ENCODE measurements at places on chromosomes 3 and 15. TPM values are rescaled to one million over a fixed set of nuclear protein-coding genes. Genes with fewer than 3 reads are reported as not detected.

DNA sequence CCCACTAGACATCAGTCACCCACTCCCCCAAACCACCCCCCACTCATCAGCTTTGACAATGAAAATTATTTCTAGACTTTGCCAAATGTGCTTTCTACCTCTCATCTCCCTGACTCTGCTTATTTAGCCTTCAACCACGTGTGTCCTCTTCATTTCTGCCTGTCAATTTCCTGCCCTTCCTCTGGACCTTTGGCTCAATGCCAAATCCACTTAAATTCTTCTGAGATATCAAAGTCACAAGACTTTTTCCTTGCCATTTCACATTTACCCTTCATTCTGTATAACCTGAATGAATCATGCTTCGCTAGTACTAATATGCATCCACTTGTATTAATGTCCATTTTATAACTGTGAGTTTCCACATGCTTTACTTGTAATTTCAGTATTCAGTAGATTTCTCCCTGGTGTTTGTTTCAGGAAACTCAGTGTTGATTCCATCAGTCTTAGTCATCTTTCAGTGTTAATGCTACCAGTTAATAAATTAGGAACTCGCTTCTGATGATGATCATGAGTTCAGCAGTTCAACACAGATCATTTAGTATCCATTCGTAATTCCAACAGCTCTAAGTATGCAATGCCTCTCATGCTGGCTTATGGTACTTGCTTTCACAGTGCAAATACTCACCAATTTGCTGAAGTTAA lies 128.2 kb upstream of the OSTN start:
- H3K27me3 ChIP-seq = no peaks in the 10 kb centered on the region
- H3K4me3 ChIP-seq = no peak overlapping the region
- DNase-seq = no peak
- peaks cover 34% of the 10 kb centered on the region for H3K4me1 ChIP-seq
- peak overlapping the region; percentile 44 for H3K27ac ChIP-seq

- peaks cover 5% of the 10 kb centered on the region for H3K27me3 ChIP-seq
- H3K4me1 ChIP-seq = no peaks in the 10 kb centered on the region
- DNase-seq = no peak
- H3K27ac ChIP-seq = no peak overlapping the region
- H3K36me3 ChIP-seq = no peaks in the 10 kb centered on the region
Measured at GRCh38 chr3:116449546-116450350, 4.5 kb upstream of the LSAMP start.

DNA sequence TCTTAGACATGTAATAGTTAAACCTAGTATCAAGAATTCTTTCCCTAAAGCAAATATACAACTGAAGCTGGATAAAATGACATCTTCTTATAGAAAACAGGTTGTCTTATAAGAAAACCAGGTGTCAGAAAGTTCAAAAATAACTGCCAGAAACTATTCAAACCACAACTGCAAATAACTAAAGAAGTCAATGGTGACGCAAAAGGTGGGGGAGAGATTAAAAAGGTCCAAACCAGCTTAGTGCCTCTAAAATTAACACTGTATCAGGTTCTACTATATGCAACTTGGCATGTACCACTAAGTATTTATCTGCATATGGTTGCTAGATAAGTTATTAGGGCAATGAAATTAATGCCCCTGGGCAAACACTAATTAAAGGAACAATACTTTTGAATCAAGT lies 136.8 kb downstream of the TBL1XR1 start:
- H3K36me3 ChIP-seq = peaks cover 4% of the 10 kb centered on the region
- DNase-seq = no peak
- no peaks in the 10 kb centered on the region for H3K27me3 ChIP-seq
- no peak overlapping the region for H3K4me3 ChIP-seq
- H3K27ac ChIP-seq = no peak overlapping the region
- H3K4me1 ChIP-seq = no peaks in the 10 kb centered on the region

- no peak overlapping the region for H3K4me3 ChIP-seq
- H3K27me3 ChIP-seq = no peaks in the 10 kb centered on the region
- H3K27ac ChIP-seq = no peak overlapping the region
- no peak for DNase-seq
- no peaks in the 10 kb centered on the region for H3K36me3 ChIP-seq
- H3K4me1 ChIP-seq = peaks cover 36% of the 10 kb centered on the region
Measured at GRCh38 chr3:126955004-126955790, 27.7 kb upstream of the PLXNA1 start.

FOXB1 gene
- not detected for polyA plus RNA-seq

GRCh38 chr3:172892158-172892557 lies 141.6 kb downstream of the ECT2 start:
- H3K36me3 ChIP-seq = no peaks in the 10 kb centered on the region
- no peak overlapping the region for H3K4me3 ChIP-seq
- no peaks in the 10 kb centered on the region for H3K27me3 ChIP-seq
- no peak overlapping the region for H3K27ac ChIP-seq
- DNase-seq = no peak

All from keratinocyte (primary cell).